AG20443 (cell line): ENCODE measurements at places on chromosomes 12 and 14.

- DNase-seq: peak; percentile 75
These were observed 131.5 kb downstream of the CHST11 start for GRCh38 chr12:104588047-104588920.

GRCh38 chr12:56778756-56779155 lies 15.6 kb downstream of the HSD17B6 start:
- no peak for DNase-seq

- peak; percentile 45 for DNase-seq
These were observed 697 bp upstream of the DNAJC14 start for GRCh38 chr12:55829967-55830600.

- peak; percentile 87 for DNase-seq
These were observed 102.7 kb upstream of the TBX5 start for GRCh38 chr12:114508529-114509129.

- DNase-seq: peak; percentile 87
These were observed 13.2 kb upstream of the SERPINA3 start for GRCh38 chr14:94598816-94599655.

- DNase-seq: peak; percentile 67
These were observed 203.5 kb upstream of the GZMB start for GRCh38 chr14:24837280-24838046.

DNA sequence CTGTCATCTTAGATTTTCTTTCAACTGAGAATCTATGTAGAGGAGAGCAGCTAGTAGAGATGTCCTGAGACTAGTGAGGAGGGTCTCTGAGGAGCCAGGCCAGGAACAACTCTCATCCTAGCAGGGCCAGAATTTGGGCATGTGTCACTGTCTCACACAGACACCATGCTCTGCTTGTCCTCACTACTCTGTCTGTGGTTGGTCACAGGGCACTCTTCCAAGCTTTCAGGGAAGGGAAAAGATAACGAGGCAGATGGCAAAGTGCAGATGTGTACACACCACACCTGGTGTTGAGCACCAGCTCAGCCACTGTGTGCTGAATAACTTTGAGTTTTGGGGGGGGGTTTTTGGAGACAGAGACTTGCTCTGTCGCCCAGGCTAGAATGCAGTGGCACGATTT lies 2.5 kb downstream of the SSPN start:
- DNase-seq: no peak
